ENCODE measurements at places on chromosomes 6 and 20. TPM values are rescaled to one million over a fixed set of nuclear protein-coding genes. Genes with fewer than 3 reads are reported as not detected.

SLC44A4 gene
- not detected for total RNA-seq

KCNK16 gene
- total RNA-seq: not detected

TRIM40 gene
- not detected for total RNA-seq

C6orf15 gene
- not detected for total RNA-seq

HDGFL1 gene
- not detected for total RNA-seq

All from bronchial smooth muscle cell (primary cell).